Epithelial cell of esophagus (primary cell): ENCODE measurements at places on chromosomes 16 and 17.

- DNase-seq = no peak
These were observed 140.9 kb downstream of the KCNJ2 start for GRCh38 chr17:70310221-70310672.

- DNase-seq = no peak
These were observed 235.0 kb upstream of the ERCC4 start for GRCh38 chr16:13684819-13685563.

DNA sequence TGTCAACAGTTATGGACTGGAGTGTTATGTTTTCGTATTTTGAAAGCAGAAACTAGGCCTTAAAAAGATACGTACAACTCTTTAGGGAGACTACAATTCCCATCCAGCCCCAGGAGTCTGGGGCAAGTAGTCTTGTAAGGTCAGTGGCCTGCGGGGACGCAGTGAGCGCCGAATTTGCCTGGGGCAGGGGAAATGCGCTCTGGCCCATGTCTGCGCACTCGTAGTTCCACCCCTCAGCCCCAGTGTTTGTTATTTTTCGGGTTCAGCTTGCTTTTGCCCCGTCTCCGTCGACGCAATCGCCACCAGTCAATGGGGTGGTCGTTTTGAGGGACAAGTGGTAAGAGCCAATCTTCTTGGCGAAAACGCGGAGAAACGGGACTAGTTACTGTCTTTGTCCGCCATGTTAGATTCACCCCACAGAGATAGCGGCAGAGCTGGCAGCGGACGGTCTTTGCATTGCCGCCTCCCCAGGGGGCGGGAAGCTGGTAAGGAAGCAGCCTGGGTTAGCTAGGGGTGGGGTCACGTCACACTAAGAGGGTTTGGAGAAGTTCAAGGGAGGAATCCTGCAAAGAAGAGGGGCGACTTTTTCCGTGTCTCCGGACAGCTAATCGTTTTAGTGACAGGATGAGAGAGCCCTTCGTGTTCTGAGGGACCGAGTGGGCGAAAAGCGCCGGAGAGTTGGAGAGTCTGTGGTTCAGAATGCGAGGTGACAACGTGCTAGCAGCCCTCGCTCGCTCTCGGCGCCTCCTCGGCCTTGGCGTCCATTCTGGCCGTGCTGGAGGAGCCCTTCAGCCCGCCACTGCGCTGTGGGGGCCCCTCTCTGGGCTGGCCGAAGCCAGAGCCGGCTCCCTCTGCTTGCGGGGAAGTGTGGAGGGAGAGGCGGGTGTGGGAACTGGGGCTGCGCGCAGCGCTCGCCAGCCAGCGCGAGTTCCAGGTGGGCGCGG lies 1.1 kb upstream of the BRCA1 start:
- no peak for DNase-seq

DNA sequence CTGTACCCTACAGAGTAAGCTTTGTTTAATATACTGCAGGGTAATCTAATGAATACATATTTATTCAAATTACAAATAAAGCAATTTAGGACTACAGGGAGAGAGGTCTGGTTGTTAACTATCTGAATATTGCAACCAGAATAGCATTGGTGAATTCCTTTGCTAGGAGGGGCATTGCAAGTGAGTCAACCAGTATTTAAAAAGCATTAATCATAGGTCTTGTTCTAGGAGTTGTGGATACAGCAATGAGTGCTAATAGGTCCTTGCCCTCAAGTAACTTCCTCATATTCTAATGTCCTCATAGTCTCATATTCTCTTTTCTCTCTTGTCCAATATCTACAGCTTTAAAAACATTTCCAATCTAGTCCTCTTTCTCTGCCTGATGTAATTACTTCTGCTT lies 531.4 kb downstream of the CDH11 start:
- DNase-seq = peak; percentile 75

- DNase-seq = no peak
These were observed 56.4 kb upstream of the SLC25A19 start for GRCh38 chr17:75345514-75346167.

- DNase-seq = no peak
These were observed 25.1 kb upstream of the MEAK7 start for GRCh38 chr16:84529607-84530006.

- peak; percentile 97 for DNase-seq
These were observed 57.3 kb upstream of the BCO1 start for GRCh38 chr16:81181013-81181720.

GRCh38 chr17:60901806-60902205 lies 224.2 kb downstream of the BCAS3 start:
- peak; percentile 64 for DNase-seq

- DNase-seq = no peak
These were observed 18.2 kb downstream of the RHOT1 start for GRCh38 chr17:32160526-32160925.

DNA sequence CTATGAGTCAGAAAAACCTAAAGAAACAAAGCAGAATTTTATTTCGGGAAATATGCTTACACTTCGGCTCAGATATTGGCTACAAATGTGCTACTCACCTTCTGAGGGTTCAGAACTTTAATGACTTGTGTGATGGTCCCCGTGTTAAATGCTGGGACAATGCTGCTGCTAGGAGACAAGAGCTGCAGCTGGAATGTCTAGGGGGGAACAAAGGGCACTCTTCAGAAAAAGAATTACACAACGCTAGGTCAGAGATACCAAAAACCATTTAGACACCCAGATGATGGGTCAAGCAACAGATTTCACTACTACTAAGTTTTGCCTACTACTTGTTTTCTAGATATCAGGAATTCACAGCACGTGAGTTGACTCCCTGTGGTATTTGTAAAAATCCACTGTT lies 10.0 kb upstream of the PHLPP2 start:
- no peak for DNase-seq

- no peak for DNase-seq
These were observed 435.5 kb downstream of the KCNJ2 start for GRCh38 chr17:70604854-70605253.

- no peak for DNase-seq
These were observed 7.2 kb upstream of the PLXDC1 start for GRCh38 chr17:39158623-39159022.

- peak; percentile 100 for DNase-seq
These were observed 34.4 kb upstream of the ZNF750 start for GRCh38 chr17:82874011-82874835.

- DNase-seq = peak; percentile 18
These were observed 36.4 kb downstream of the MAP2K6 start for GRCh38 chr17:69450918-69451317.

- no peak for DNase-seq
These were observed 6.8 kb downstream of the ERAL1 start for GRCh38 chr17:28861393-28862203.

- no peak for DNase-seq
These were observed 9.8 kb upstream of the CBFB start for GRCh38 chr16:67019171-67019570.

DNA sequence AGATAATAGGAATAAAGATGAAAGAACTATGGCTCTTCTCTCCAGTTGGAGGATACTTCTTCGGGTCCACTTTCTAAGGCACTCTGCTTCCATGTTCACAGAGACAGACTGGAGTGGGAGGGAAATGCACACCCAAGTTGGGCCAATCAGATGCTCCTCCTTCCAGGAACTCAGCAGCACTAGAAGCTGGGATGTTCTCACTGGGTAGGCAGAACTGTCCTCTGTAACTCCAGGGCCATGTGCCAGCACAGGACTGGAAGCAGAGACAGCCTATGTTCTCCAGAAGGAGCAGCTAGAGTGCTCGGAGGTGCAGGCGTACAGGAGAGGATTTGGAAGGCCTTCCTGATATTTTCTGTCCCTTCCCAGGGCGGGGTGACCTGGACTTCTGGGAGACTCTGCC lies 49.9 kb upstream of the SREBF1 start:
- no peak for DNase-seq

- DNase-seq = no peak
These were observed 59.8 kb downstream of the ANKRD11 start for GRCh38 chr16:89430436-89431157.

- no peak for DNase-seq
These were observed 478.5 kb downstream of the GRIN2A start for GRCh38 chr16:9703731-9704130.

DNA sequence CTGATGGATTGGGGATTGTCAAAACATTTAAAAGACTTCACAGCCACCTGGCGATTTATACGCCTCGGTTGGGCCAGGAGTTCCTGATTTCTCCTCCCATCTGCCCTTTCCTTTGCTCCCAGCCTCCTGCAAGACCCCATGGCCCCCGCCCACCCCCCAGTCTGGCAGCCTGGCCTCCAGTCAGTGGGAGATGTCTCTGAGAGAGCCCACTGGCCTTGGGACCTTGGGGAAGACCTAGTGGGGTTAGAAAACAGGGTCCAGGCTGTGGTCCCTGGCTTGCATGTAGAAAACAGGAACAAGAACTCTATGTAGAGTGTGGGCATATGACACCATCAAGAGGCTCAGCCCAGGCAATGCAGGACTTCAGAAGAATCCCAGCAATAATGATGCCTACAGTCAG lies 209.4 kb upstream of the C16orf82 start:
- no peak for DNase-seq

GRCh38 chr17:12133183-12133582 lies 112.5 kb downstream of the MAP2K4 start:
- no peak for DNase-seq

- DNase-seq = peak; percentile 96
These were observed 22.9 kb upstream of the YWHAE start for GRCh38 chr17:1422885-1423284.

GRCh38 chr16:55655381-55655896 lies 349 bp upstream of the SLC6A2 start:
- no peak for DNase-seq

GRCh38 chr17:66629762-66630161 lies 205.2 kb upstream of the CACNG5 start:
- DNase-seq = no peak

- no peak for DNase-seq
These were observed 20.1 kb upstream of the BCAR1 start for GRCh38 chr16:75271441-75272096.

DNA sequence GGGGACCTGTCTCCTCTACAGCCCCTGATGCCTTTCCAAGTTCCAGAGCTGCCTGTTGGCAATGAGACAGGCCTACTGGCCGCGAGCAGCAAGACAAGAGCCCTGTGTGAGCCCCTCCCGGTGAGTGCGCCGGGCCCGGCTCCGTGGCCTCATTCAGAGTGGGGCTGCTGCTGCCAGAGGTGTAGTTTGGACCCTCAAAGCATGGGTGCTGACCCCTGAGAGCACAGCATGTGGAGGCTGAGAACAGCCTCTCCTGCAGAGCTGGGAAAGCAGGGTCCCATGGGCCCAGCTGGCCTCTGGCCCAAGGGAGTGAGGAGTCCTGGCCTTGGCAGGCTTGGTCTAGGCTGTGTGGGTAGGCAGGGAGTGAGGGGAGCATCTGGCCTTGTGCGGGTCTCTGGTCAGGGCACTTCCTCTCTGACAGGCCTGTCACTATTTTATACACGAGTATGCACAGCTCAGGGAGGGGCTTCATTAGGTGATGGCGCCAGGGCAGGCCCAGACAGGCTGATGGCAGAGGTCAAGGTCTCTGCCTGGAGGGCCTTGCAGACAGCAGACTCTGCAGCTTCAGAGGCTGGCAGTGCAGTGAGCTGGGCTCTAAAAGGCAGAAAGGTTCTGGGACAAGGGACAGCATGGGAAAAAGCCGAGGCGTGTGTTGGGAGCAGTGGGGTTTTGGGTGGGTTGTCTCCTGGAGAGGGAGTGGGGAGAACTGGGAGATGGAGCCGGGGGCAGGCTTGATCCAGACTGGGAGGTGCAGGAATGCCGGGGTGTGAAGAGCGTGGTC lies 43.4 kb downstream of the ADCY7 start:
- peak; percentile 31 for DNase-seq

DNA sequence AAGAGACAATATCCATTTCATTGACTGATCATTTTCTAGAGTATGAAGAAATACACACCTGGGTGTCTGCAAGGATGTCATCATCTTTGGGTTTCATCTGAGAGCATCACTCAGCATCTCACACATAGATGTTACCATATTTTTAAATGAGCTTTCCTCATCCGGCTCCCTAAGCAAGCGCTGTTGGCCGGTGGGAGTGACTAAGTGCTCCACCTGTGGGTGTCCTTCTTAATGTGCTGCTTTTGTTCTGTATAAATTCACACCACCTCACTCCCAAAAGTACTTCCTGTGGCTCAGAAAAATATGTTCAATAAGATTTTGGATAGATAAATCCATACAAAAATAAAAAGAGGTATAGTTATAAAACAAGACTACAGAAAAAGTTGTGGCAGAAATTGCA lies 7.4 kb downstream of the SSTR2 start:
- no peak for DNase-seq

- DNase-seq = peak; percentile 18
These were observed 6.9 kb downstream of the PHOSPHO1 start for GRCh38 chr17:49223517-49224197.

GRCh38 chr16:27198451-27199234 lies 4.7 kb upstream of the KDM8 start:
- DNase-seq = no peak

- DNase-seq = no peak
These were observed 121.7 kb upstream of the NLRP1 start for GRCh38 chr17:5705876-5706576.

DNA sequence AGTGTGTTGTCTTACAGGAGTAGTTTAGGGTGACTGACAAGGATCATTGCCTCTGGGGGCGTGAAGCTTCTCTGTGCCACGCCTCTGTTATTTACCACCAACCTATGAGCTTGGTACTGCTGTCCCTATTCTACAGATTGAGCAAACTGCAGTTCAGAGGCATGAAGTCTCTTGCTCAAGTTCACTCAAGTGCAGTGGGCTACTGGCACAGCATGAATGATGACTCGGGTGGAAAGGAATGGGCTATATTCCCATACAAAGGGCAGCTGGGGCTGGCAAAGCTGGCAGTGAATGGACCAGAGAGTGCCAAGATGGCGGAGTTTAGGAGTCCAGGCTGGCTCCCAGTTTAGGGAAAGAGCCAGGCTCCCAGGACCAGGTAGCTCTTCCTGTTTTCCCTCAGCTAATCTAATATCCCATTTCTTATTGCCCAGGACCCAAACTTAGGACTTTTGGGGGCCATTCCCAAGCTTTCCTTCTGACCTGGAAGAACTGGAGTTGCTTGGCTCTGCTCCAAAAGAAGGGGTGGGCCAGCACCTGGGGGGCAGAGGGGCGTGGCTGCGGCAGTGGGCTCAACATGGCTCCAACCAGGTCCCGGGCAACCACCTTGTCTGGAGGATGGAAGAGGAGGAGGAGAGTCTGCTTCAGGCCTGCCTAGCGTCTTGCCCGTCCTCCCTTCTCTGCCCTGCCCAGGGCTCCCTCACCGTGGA lies 12.9 kb downstream of the PLK1 start:
- peak; percentile 31 for DNase-seq
